ENCODE measurements at places on chromosomes 1 and 21.

GRCh38 chr1:42128499-42128898 lies 24.7 kb upstream of the GUCA2B start:
- no peak for DNase-seq

- DNase-seq = no peak
Observed at GRCh38 chr1:34844252-34844634, 15.3 kb downstream of the SMIM12 start.

GRCh38 chr1:210347112-210347511 lies 18.4 kb downstream of the HHAT start:
- DNase-seq = no peak

GRCh38 chr1:156428746-156429288 lies 59.8 kb downstream of the RHBG start:
- DNase-seq = no peak

- DNase-seq = no peak
Observed at GRCh38 chr1:161021165-161021969, 415 bp upstream of the F11R start.

GRCh38 chr1:70227439-70227838 lies 6.3 kb downstream of the SRSF11 start:
- no peak for DNase-seq

DNA sequence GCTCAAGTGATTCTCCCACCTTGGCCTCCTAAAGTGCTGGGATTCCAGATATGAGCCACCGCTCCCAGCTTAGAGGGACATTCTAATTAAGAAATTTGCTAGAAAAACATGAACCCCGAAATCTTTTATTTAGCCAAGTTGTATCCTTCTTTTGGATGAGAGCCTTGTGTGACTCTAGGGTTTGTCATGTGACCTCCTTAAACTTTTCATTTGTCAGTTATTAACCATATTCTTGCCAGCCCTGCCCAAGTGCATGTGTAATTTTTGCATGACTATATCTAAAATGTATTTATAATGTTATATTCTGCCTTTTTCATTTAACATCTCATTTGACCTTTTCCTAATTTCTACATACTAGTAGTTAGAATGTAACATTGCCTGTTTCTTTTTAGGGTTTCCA lies 1.9 kb downstream of the UTP25 start:
- DNase-seq = no peak

- DNase-seq = no peak
Observed at GRCh38 chr21:18369115-18369514, 34.5 kb downstream of the TMPRSS15 start.

DNA sequence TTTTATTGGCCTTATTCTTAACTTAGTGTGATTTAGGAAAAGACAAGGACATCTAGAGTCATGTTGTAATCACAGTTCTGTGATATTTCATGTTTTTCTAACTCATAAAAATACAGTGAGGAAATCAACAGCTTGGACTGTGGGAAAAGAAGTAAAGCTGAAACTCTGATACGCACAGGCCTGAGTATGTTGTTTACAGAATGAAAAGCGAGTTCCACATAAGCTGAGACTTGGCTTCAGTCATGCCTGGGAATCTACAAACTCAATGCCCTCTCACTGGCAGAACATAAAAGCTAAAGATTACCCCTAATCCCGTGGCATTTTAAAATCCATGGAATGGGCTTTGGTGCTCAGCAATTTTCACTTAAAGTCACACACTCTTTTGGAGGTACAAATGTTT lies 23.6 kb upstream of the ATP5PO start:
- DNase-seq = no peak

DNA sequence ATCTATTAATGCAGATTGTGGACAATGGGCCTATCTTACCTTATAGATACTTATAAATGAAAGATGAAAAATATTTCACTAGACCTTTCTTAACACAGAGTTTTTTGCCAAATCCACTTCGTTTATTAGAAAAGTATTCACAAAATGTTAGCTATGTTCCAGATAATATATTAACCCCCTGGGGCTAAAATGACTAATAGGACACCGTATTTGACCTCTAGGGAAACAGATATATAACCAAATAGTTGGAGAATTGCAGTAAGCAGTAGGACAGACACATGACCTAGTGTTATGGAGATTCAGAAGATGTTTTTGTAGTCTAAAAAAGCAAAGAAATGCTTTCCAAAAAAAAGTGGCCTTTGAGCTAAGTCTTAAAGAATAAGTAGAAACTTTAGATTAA lies 106.9 kb downstream of the SEC16B start:
- DNase-seq = no peak

DNA sequence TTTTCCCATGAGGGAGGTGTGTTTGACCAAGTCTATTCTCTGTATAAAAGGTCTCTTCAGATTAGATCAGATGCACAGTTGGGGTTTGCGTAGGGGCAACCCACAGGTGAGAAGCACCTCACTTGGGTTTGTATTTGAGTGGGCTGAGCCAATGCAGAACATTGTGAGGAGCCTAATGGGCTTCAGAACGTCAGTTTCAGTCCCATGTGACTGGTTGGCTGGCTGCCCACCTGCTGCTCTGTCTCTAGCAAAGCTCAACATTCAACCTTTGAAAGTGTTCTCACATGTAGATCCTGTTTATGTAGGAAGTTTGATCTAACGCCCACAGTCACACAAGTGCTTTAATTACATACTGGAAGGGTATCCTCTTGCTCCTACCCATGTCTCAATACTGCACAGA lies 105.5 kb downstream of the FASLG start:
- DNase-seq = no peak

DNA sequence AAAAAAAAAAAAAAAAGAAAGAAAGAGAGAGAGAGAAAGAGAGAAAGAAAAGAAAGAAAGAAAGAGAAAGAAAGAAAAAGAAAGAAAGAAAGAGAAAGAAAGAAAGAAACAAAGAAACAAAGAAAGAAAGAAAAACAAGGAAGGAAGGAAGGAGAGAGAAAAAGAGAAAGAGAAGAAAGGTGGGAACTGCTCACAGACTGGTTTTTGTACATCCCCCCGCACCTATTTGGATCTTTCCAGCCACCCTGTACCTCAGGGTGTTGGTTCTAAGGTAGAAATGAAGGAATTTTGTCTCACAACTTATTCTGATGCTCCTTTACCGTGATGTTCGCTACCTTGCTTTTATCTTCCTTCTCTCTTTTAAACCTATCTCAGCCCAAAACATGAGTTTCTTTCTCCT lies 43.3 kb upstream of the RGS18 start:
- DNase-seq = no peak

DNA sequence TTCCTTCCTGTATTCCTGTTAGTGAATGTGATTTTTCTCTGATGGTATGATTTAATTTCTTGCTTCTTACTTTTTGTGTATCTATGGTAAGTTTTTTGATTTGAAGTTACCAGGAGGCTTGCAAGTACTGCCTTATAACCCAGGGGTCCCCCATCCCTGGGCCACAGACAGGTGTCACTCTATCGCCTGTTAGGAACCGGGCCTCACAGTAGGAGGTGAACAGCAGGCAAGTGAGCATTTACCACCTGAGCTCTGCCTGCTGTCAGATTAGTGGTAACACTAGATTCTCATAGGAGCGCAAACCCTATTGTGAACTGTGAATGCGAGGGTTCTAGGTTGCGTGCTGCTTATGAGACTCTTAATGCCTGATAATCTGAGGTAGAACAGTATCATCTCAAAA lies 143.3 kb downstream of the RPS6KC1 start:
- no peak for DNase-seq

GRCh38 chr1:225691861-225692516 lies 39.1 kb upstream of the ENAH start:
- DNase-seq = peak; percentile 70

DNA sequence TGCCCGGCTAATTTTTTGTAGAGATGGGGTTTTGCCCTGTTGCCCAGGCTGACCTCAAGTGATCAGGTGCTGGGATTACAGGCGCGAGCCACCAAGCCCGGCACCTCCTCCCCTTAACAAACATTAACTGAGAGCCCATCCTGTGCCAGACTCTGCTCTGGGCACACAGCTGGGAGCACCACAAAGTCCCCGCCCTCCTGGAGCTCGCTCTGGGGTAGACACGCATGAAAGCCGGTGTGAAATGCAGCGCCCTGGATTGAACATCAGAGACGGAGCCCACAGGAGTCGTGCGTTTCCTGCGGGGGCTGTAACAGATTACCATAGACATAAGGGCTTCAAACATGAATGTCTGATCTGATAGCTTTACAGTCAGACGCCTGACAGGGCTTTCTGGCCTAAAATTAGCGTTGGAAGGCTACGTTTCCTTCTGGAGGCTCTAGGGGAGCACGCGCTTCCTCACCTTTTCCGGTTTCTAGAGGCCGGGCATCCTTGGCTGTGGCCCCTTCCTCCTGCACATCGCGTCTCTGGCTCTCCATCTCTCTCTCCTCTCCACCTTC lies 14.3 kb downstream of the SLC27A3 start:
- DNase-seq = no peak

- peak; percentile 18 for DNase-seq
Observed at GRCh38 chr1:74835051-74835450, 102.1 kb downstream of the TYW3 start.

- DNase-seq = no peak
Observed at GRCh38 chr21:26715878-26716506, 129.2 kb downstream of the ADAMTS1 start.

GRCh38 chr21:43297391-43297981 lies 128.7 kb downstream of the CRYAA start:
- no peak for DNase-seq

DNA sequence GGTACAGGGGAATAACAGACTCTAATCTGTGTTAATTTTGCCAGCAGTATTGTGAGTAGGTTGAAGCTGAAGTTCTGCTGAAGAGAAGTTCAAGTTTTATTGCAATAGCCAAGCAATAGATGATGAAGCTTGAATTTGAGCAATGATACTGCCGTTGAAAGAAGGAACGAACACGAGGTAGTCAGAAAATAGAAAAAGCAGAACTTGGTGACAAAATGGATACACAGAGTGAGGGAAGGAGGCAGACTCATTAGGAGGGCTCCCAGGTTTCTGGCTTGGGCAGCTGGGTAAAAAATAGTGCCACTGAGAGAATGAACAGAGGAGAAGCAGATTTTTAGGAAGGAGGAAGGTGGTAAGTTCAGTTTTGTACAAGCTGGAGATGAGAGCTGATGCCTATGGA lies 22.3 kb upstream of the AGO1 start:
- DNase-seq = no peak

- DNase-seq = no peak
Observed at GRCh38 chr1:26697431-26697977, 1.7 kb downstream of the ARID1A start.

DNA sequence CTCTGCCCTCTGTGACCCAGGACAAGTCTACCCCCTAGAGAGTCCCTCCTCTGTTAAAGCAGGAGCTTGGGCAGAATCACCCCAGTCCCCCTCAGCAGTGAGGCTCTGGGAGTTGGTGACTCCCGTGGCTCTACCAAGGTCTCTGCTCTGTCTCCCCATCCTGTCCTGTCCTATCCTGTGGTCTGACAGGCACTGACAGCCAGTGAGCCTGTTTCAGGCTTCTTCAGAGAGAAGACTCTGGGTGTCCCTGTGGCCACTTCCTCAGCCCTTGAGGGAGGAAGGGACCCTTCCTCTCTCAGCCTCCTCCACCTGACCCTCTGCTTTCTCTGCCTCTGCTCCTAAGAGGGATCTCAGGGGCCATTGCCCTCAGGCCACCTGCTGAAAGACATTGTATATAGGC lies 148.7 kb downstream of the FCRL5 start:
- no peak for DNase-seq

DNA sequence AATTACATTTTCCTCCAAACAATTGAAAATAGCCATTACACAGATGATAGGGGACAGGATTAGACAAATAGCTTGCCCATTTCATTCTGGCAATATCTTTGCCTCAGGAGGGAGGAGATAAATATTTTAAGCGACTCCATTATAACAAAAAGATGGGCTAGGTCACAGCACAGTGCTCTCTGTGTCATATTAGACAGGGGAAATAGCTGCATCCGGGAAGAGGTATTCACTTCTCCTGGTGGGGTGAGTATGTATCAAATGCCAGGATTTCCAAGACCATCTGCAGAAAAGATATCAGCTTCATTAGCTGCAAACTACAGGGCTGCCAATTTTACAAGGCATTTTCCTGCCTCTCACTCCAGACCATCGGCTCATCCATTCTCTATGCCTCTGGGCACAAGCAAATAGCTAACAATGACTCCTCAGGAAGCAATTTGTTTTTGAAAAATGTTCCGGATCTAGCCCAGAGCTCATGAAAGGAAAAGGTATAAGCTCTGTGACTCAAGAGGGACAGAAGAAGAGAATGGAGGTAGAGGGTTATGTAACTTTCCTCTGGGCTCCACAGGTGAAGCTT lies 41.9 kb upstream of the ANGPTL7 start:
- DNase-seq = no peak

- no peak for DNase-seq
Observed at GRCh38 chr1:19344372-19344810, 32.3 kb downstream of the SLC66A1 start.

GRCh38 chr1:113048064-113048463 lies 24.9 kb upstream of the LRIG2 start:
- DNase-seq = no peak

DNA sequence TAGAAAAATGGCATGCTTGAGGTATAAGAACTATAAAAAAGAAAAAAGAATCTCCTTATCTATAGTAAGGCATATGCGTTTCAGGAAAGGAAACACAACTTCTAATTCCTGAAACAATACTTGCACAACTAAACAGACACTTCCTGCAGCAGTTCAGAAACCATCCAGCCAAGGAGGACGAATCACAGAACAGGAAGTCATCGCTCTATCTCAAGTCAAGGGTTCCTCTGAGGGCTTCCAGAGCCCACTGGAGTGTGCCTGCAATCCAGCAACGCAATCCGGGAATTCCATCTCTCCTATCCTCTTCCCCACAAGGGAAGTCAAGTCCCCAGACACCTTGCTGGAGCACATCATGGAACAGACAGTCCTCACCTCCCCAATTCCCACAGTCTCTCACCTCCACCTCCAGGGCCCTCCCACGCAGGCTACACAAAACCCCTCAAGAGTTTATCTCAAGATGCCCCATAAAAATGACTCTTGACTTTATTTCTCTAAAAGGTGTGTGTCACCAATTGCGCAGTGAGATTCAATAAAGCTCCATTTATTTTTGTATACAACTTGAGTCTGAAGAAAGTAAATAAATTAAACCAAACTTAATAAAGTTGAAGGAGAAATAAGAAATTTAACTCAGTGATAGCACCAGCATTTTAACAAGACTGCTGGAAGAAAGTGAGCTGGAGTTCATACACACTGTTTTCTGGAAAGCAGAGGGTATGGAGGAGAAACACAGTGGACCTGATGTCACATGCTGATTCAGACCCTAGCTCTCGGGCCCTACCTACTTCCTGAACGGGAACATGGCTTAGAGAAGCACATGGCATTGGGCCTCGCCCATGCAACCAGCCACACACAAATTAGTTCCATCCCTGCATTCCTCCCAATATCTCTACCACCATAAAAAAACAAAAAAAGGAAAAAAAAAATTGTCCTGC lies 39.9 kb downstream of the SIPA1L2 start:
- DNase-seq = no peak

GRCh38 chr1:206809504-206810084 lies 37.3 kb upstream of the IL10 start:
- DNase-seq = no peak

Measured in non-pigmented ciliary epithelial cell (primary cell).